ENCODE measurements at places on chromosomes 2 and 18.

GRCh38 chr18:46324087-46324955 is 220.1 kb downstream of the HAUS1 start:
- DNase-seq = no peak

DNA sequence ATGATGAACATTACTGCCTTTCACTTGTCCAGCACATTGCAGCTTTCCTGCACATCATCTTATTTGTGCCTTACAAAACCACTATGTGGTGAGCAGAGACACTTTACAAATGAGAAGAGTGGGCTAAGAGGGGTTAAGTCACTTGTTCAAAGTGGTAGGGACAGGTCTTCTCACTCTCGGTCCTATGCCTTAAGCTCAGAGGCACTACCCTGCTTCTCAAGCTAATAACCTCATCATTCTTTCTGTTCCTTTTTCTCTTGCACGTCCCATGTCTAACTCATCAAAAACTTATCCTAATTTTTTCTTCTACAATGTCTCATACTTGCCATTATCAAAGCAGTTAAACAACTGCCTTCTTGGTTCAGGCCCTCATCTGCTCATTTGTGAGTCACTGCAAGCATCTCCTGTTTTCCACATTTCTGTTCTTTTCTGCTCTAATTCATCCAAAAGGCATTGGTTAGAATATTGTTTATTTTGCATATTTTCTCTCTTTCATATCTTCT is 21.9 kb upstream of the NCOA1 start:
- no peak for DNase-seq

DNA sequence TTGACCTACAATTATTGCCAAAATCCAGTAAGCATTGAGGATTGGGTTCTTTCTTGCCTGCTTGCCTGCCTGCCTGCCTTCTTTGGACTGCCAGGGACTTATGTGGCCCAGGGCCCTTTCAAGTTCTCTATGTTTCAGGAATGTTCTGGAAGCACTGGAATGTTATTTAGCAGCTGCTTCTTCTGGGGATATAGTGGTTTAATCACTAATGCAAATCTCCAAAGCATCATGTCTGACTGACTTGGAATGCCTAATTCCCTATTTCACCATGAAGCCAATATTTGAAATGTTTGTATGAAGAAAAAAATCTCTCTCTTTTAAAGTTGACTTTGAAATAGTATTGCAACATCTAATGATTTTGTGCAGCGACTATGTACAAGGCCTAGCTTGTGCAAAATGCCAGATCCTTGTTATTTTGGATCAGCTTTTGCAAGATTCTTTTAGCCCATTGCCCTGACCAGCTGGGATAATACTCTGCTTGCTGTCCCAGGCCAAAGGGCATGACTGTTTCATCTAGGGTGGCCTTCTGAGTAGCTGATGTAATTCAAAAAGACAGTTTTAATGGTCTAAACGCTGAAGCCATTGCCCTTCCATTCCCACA is 204.6 kb downstream of the RND3 start:
- DNase-seq = no peak

- no peak for DNase-seq
These were observed 1822.6 kb downstream of the SUCLG1 start for GRCh38 chr2:82636402-82637020.

GRCh38 chr2:184879671-184880070 is 281.3 kb downstream of the ZNF804A start:
- DNase-seq = no peak

GRCh38 chr2:99821572-99821971 is 320.8 kb downstream of the AFF3 start:
- no peak for DNase-seq

DNA sequence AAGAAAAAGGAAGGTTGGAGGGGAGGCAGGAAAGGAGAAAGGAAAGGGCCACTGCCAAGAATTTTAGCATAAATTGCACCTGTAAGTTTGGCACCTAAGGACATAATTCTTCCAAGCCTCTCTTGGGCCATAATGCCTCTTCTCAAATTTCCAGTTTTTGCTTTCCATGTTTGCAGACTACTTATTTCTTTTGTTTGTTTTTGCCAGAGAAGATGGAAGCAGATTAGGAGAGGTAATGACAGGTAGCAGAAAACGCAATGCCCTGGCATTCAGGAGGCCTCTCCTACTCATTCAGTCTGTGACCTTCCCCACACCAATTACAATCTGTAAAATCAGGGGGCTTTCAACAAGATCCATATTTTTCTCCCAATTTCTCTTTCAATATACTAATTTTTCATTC is 56.8 kb downstream of the MRPL33 start:
- no peak for DNase-seq

DNA sequence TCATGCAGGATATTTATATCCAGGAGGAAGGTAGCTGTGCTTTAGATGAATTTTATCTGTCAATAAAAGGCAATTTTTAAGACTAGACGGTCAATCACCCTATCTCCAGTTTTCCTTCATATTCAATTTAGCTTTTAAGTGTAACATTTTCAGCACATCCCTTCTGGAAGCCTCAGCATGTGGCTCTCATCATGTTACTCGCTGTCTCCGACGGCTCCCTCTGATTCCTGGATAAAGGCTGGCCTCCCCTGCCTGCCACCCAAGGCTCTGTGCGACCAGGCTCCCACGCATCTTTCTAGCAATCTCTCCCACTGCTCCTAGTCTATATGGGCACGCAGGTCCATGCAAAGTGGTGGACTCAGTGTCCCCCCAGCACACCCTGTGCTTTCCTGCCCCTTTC is 84.5 kb downstream of the MEP1B start:
- DNase-seq = no peak

- no peak for DNase-seq
These were observed 2.4 kb downstream of the MOGAT1 start for GRCh38 chr2:222673883-222674282.

DNA sequence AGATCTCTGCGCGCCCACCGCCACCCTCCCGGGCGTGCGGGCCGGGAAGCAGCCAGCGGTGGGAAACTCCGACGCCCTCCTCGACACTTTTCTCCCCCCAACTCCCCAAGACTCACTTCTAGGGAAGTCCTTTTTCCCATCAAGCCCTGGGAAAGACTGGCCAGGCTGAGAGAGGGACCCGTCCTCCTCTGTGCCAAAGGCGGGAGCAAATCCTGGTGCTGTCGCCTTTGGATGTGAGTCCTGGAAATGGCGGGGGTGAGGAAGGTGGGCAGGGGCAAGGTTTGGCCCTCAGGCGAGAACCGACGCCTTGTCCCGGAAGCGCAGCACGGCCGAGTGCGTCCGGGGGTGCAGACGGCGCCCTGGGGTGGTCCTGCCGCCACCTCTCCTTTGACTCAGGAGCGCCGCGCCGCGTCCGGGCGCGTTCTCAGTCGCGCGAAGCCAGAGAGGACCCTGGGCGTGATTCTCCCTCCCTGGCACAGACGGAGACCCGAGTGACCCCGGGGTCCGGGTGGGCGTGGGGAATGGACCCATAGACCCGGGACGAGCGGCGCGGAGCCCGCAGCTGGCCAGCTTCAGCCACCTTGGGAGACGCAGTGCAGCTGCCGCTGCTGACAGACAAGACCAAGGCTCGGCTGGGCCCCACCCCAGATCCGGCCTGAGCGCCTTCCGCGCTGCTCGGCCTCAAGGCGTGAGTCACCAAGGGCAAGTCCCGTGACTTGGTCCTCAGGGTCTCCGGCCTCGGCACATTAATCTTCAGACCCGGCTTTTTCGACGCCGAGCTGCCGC is 3.5 kb upstream of the LBX2 start:
- peak; percentile 63 for DNase-seq

DNA sequence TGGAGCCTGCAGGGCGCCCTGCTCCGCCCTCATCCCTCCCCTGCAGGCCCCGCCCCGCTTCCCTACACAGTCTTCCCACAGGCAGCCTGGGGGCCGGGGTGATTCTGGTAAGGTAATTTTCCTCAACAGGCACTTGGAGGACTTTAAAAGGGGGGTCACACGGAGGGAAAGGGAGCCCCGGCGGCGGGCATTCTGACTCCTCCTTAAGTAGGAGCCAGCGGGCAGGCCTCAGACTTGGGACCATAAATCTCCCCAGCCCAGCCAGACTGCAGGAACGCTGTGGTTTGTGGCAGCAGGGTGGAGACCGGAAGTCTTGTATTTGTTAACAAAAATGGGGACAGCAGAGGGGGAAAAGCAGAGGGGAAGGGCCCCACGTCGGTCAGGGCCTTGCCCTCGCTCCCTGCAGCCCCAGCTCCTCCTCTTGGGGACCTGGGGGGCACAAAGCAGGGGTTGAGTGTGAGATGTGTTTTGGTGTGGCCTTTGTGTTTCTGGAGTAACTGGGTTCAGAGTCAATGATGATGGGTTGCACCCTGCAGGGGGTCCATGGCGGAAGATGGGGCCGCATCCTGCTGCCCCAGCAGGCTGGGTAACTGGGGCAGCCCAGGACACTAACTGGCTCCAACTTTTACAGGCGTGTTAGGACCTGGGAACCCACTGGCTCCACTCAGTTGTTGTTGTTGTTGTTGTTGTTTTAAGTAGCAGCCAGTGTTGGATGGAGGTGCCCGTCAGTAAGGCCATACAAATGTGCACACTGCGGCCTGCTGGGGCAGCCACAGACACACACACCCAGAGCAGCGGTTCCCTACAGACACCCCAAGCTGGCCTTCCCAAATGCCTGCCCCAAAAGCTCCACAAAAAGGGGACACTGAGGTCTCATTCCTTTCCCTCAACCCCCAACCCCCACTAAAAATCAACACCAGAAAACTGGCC is 27.7 kb downstream of the SMAD7 start:
- DNase-seq = peak; percentile 30

DNA sequence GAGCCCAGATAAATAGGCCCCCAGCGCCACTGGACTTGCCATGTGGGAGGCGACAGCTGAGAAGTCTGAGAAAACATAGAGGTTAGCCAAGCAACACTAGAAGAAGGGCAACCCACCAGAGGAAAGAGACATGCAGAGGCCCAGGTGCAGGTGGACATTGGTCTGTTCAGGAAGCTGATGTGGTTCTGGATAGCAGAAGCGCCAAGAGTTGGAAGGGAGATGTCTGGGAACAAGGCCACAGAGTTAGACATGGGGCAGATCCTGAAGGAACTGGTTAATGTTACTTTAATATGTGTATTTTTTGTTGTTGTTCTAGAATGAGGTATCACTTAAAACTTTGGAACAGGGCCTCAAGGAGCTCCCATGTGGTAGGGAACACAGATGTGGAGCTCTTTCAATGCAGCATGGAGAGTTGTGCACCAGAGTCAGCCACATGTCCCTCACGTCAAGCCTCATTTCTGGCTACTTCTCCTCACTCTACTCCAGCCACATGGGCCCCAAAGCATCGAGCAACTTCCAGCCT is 62.2 kb upstream of the PKDCC start:
- no peak for DNase-seq

DNA sequence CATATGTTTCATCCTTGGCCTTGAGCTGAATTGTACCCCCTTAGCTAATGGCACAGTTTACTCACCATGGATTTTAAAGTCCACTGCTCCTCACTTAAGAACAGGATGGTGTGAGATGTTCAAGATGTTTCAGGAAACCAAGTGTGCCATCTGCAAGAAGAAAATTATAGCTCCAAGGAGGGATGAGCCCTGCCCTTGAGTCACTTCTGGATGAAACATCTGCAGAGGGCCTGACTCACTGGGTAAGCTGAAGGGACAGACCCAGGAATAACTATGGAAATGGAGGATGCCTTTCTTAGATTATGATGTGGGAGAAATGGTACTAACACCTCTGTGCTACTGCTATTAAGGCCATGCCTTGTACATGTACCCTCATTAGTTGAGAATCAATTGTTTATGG is 6.4 kb downstream of the MARS2 start:
- DNase-seq = no peak

GRCh38 chr2:44244135-44244871 is 31.0 kb upstream of the SLC3A1 start:
- DNase-seq = peak; percentile 41

DNA sequence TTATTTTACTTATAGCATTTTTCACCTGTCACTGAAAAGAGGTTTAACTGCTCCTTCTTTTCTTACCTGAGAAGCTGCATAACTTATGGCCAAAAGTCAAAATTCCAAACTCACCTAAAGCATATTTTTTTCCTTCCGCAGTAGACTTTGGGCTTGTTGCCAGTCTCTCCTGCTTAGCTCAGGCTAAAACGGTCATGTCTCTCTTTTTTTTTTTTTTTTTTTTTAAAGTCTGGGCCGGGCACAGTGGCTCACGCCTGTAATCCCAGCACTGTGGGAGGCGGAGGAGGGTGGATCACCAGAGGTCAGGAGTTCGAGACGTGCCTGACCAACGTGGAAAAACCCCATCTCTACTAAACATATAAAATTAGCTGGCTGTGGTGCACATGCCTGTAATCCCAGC is 113.5 kb downstream of the RTN4 start:
- DNase-seq = no peak

DNA sequence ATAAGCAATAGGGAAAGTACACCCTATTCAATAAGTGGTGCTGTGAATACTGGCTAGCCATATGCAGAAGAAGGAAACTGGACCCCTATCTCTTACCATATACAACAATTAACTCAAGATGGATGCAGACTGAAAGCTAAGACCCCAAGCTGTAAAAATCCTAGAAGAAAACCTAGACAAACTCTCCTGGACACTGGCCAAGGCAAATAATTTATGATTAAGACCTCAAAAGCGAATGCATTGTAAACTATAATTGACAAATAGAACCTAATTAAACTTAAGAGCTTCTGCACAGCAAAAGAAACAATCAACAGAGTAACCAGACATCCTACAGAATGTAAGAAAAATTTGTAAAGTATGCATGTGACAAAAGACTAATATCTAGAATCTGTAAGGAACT is 41.1 kb upstream of the ASXL3 start:
- DNase-seq = no peak

DNA sequence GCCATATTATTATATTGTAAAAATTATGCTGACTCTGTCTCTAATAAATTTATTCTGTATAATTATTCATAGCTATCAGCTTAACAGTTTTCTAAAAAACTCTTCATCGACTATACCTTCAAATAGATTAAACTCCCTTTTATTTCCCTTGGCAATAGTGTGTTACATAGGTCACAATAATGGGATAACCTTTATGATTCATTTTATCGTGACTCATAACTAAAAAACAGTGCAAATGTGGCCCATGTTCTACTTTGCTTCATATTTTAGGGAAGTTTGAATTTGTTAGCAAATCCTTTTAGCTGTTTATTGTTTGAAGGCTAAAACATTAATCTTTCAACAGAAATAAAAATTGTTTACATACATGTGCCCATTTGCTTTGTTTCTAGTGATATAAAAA is 783.2 kb upstream of the CDH2 start:
- no peak for DNase-seq

GRCh38 chr18:62329691-62330454 is 4.8 kb downstream of the TNFRSF11A start:
- no peak for DNase-seq

GRCh38 chr2:191347881-191348280 is 102.7 kb downstream of the MYO1B start:
- DNase-seq = no peak

All from WTC11 (cell line).